ENCODE measurements at places on chromosomes 12 and 14.
A peak's percentile ranks its signal among the peaks of the same experiment; 100 is the strongest.

GRCh38 chr12:68591734-68592418, 18.8 kb upstream of the RAP1B start:
- no peak for DNase-seq

- DNase-seq, result no peak
These were observed 77.0 kb downstream of the TMEM117 start for GRCh38 chr12:43912859-43913258.

- DNase-seq, result no peak
These were observed 332.9 kb downstream of the BCAT1 start for GRCh38 chr12:24615967-24616411.

DNA sequence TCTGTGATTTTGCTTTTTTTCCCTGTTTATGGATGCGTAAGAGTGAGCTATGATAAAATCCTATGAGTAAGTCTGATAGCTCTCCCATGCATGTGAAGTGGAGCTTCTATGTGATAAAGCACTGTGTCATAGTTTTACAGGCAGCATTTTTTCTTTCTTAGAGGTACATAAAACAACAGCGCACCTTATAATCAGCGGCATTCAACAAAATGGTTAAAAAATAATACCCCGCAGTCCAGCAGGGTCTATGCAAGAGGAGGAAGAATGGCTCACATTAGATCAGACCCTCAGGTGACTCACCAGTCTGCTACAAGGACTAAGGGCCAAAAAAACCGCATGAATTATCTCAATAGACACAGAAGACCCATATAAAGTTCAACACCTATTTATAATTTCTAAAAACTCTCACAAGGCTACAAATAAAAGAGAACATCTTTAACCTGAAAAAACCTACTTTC, 33.0 kb upstream of the TMEM179 start:
- no peak for DNase-seq

- DNase-seq, result peak; percentile 48
These were observed 2.1 kb downstream of the MYL6 start for GRCh38 chr12:56160193-56160763.

DNA sequence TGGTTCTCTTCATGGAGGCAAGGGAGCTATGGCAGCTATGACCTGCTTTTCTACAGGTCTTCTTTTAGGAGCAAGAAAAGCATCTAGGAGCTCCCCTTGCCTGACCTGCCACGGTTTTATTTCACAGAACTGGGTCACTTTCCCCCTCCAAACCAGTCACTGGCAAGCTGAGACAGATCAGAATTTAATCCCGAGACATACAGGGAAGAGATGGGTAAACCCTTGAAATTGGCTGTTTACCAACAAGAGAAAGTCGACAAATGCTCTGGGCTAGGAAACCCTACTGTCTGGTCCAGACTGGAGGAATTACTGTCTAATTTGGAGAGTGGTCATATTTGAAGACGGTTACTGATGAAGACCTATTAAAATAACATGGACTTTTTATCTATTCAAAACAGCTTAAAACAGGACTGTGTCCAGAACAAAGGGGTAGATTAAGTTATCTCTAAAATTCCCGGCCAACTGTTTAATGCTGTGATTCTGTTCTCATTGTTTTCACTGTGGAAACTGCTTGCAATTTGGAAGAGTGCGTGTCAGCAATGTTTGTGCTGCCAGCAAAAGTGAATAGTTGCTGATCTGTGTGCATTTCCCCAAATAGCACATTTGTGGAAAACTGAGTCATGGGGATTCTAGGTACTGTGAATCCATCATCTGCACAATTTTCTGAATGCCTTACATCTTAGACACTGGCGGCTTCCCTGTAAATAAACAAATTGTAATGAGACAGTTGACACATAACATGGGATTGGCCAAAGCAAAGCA, 73.4 kb upstream of the EEA1 start:
- no peak for DNase-seq

DNA sequence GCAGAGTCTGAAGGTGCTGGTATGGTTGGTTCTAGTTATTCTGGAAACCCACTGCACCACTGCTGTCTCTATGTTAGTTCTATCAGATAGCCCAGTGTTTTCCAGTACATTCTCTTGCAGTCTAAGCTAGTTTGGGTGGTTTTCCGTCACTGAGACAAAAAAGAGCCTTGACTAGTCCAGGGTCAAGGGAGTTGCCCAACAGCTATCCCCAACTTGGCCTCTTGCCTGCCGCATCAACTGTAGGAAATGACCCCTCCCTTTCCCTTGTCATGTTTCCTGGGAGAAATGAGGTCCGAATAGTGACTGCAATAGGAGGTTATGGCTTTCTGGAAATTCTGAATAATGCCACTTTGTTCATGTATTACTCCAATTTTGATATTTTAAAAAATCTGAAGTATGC, 160.4 kb downstream of the EFCAB11 start:
- DNase-seq, result no peak

DNA sequence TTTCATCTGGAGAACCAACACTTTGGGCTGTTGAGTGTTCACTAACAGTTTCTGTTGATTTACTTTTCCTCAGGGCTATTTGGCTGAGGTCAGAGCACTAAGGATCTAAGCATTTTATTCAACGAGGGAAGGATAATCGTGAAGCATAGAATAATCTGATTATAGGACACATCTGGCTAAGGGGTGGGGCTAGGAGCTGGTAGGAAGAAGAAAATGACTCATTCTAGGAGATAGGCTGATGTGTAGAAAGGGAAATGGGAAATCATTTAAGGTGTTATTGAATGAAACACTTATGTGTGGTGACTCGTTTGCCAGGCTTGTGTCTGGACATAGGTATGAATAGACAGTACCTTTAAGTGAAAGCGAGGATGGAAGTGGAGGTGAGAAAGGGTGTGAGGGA, 167.2 kb downstream of the ETNK1 start:
- DNase-seq, result no peak

All from activated T-cell treated with anti-CD3 and anti-CD28 coated beads for 1 hour (primary cell).